Sigmoid colon (tissue), 7 donors: ENCODE measurements at places on chromosomes 13 and 19. TPM values are rescaled to one million over a fixed set of nuclear protein-coding genes. Genes with fewer than 3 reads are reported as not detected.

DNA sequence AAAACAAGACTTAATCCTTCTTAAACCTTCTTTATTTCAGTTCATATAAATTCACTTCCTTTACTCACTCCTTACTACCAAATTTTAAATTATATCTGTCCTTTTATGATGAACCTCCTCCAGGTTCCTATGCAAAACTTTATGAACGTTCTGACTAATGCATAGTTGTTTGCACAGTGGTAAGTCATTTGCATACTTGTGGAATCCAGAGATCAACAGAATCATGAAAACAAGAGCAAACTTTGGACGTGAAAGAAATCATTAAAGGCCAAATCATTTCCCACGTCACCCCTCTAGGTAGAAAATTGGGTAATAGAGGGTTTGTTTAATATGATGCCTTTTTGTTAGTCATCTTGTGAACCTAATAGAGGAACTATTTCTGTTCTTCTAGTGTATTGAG is 32.3 kb upstream of the MYCBP2 start:
- no peak for DNase-seq

DNA sequence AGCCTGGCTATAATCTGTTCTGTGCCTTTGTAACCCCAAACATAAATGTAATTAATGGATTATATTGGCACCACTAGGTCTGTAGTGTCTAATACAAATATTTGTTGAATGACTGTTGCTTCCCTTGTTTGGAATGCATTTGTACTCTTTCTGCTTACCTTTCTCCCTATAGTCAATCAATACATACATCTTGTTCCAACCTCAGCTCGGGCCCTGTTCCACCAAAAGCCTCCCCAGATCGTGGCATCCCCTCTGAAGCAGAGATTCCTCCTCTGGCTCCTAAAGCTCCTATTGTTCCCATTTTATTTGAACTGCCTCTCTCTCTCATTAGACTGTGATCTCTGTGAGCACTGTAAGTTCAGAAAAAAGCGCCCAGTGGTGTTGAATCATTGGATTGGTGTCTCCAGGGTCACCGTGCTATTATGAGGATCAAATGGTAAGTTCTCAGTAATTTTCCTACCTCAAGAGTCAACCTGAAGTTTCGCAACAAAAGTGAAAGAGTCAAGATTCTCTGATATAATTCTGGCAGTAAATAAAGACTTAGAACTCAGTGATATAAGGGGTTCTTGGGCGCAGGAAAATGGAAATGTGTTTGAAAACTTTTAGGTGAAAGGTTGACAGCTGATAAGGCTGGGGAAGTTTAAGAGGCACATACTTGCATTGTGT is 151.5 kb downstream of the KLF5 start:
- no peak for DNase-seq

DNA sequence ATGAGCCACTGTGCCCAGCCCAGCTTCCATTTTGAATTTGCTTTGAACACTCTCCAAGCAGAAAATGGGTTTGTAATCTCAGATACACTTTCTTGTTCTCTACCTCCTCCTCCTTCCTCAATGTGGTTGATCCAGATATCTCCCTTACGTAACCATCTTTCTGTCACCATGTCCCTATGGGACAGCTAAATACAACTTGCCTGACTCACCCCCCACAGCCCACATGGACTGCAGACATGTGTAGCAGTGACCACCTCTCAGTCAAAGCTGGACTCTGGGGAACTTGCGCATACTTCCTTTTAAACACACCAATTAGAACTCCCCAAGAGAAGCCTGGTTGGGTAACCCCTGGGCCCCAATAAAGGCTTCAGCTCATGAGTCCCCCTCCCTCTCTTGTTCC is 10.8 kb upstream of the ZNF799 start:
- no peak for DNase-seq

GRCh38 chr13:80939581-80939980 is 598.7 kb upstream of the SPRY2 start:
- DNase-seq = no peak

DNA sequence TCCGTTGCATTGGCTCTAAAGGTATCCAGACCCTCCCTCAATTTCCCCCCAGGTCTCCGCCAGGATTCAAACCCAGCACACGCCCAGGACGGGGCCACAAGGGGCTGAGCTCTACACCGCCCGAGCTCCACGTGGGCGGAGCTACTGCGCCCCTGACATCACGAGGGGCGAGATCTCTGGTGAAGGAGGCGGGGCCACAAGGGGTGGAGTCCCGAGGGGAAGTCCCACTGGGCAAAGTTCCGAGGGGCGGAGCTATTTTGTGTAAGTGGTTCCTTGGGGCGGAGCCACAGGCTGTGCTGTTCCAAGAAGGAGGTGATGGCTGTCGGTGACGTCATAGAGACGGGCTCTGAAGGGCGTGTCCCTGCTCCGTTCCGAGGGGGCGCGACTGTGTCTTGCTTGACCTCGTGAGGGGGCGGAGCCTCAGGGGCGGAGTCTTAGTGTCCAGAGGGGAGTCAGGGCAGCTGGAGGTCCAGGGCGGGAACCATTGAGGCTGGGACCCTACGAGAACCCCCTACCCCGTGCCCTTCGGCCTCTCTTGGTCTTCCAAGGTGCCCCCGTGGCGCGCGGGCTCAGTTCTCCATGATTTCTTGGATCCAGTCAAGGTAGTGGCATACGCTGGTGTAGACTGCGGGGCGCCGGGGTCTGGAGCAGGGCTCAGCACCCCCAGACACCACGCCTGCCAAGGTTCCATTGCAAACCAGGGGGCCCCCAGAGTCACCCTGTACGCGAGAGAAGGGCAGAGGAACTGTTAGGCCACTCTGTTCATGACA is 1.3 kb upstream of the KLK8 start:
- DNase-seq = peak; percentile 57

The CCL25 gene
- not detected for total RNA-seq

The TEX29 gene
- total RNA-seq = 2.1 TPM

The ZNF540 gene
- 8.0 TPM for total RNA-seq
